ENCODE measurements at places on chromosomes 5 and 9.

DNA sequence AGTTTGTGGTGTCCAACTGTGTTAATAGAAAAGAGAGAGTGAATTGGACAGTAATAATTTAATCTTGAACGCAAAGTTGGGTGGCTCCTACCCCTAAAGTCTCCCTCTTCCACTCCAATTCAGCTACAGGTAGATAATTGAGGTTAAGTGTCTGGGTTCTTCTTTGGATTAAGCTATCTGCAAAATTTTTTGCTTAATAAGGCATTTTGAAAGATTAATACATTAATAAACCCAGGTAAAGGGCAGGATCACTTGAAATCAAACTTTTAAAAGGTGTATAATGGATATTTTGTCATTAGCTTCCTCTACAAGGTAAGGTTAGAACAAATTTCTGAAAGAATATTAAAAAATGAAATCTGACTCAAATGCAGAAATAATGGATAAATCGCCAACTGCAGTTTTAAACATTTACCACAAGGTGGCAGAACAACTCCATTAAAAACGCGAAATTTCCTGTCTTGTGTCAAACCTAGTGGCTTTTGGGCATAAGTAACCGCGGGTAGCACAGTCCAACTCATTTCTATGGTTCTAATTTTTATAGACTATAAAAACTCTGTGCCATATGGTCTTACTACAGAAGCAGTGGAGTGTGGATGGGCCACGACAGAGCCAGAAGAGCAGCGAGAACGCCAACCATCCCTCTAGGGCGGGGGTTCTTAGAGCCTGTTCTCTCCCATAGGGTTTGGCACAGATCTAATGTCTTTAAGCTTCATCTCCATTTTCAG, 276.5 kb downstream of the ARHGEF28 start:
- no peak for DNase-seq

- no peak for DNase-seq
Measured at GRCh38 chr5:169433221-169433651, 132.3 kb upstream of the SLIT3 start.

GRCh38 chr5:4188704-4189103, 593.1 kb downstream of the IRX1 start:
- no peak for DNase-seq

- DNase-seq, result no peak
Measured at GRCh38 chr5:67163231-67163756, 33.3 kb downstream of the CD180 start.

DNA sequence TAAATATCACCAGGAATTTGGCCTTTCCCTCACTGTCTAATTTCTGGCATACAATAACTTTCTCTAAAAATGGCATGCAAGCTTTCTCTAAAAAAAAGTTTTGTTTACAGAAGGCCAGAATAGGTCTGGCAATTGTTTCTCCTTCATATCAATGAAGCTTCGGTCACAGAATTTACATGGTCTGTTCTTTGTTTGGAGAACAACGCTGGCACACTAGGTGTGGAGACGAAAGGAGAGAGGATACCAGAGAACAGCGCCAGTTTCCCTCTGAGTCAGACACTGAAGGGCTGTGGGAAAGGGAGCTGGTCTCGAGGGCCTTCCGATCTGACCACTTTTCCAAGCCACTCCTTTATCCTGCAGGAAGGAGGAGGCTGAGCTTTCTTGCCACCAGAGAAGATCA, 60.1 kb upstream of the ITGA1 start:
- DNase-seq, result no peak

DNA sequence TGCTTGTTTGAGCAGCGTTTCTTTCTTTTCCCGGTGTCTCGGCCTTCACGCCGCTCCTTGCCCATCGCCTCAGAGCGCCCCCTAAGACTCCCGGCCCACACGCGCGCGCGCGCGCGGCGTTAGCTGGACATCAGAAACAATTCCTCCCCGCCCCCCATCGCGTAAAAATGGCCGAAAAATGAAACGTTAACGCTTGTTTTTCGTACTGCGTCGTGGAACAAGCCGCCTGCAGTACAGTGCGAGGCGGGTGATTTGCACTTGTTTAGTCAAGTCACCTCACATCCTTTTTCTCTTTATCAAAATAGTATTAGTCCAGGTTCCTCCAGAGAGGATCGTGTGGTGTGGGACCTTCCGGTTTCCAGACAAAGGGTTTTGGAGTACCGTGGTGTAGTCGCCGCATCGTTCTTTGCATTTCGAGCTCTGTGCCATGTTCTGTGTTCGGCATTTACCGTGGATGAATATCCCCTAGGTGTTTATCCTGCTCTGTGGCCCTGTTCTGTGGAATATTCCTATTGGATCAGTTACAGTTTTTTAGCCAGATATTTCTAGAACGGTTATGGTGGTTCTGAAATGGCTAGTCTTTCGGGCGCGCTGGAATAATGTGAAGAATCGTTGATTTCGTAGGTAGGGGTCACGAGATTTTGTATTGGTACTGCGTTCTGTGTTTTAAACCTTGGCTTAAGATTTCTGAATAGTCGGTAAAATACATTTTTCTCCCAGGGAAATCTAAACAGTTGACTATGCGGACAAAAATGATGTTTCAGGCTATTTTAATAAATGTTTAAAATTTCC, 1.0 kb downstream of the MATR3 start:
- DNase-seq, result peak; percentile 43

DNA sequence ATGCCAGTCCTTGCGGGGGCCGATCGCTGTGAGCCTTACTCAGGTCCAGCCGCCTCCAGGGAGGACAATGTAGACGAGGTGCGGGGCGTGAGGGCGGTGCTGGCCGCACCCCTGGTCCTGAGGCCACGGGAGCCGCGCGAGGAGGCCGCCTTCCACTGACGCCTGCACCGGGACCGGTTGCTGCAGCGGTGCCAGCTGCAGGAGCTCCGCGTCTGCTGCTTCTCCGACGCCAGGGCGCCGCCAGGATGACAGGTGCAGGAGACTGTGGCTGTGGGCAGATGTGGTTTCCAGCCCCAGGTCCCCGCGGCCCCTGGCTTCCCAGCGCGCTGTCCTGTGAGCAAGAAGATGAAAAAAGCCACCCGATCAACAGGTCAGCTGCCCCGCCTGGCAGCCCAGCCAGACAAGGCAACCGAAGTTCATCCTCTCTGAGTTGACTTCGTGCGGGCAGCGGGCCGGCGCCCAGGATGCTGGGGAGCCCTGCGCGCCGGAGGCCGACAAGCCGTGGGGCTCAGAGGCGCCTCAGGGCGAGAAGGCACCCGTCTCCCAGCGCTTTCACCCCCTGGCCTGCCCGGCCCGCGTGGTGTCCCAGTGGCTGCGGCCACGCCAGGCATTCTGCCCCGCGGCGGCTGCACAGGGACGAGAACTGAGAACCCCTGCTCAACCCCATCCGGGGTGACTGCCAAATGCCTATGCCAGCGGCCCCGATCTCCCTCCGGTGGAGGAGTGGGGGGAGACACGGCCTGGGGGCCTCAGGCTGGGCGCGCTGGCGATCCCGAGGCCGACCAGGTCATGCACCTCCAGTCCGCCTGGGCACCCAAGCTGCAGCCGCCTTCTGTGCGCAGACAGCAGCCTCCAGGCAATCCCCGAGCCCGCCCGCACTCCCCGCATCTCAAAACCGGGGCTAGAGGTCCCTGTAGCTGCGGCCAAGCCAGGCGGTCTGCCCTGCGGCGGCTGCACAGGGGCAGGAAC, 43.4 kb upstream of the BICD2 start:
- DNase-seq, result peak; percentile 17

GRCh38 chr9:134076644-134077043, 8.8 kb upstream of the BRD3 start:
- no peak for DNase-seq

GRCh38 chr5:115461506-115462290, 82.9 kb downstream of the FEM1C start:
- DNase-seq, result no peak

GRCh38 chr5:29642601-29643000, 1550.9 kb upstream of the CDH6 start:
- DNase-seq, result no peak

DNA sequence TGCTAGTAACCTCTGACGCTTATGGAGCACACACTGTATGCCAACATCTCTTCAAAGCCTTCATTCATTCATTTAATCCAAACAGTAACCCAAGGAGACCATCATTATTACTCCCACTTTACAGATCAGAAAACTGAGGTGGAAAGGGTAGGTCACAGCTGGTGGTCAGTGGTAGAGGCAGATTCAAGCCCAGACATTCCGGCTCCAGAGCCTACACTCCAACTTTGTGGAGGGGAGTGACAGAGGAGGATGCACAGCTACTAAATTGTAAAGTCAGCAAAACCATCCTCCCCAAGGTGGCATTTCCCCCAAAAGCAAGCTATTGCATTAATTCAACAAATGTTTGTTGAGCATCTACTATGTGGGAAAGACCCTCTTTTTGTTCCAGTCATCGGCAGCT, 110.5 kb upstream of the CPEB4 start:
- no peak for DNase-seq

DNA sequence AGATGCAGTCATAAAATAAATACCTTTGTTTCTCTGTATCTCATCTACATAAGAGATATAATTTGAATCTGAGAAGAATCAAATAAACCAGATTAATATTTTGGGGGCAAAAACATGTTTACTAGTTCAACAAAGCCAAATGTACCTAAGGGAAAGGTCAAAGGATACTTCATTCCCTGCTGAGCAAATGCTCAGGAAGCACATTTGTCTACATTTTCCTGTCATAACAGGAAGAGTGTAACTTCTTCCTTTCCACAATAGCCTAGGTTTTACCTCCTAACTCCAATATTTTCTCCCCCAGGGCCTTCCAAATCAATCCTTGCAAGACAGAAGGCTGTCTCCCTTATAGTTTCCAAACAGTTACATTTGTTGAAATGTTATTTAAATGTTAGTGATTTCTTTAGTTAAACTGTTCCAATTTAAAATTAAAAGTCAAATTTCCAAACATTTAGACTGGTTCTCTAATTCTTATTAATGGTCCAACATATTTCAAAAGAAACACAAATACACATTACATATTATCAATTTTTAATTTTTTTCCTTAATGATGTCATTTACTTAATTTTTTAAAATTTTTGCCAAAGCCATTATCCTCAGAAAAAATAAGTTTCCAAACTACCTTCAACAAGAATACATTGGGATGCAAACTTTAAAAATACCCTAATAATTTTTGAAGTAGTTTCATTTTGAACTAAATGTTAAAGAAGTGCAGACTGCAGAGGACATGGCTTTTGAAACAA, 67.8 kb downstream of the MEF2C start:
- DNase-seq, result no peak

DNA sequence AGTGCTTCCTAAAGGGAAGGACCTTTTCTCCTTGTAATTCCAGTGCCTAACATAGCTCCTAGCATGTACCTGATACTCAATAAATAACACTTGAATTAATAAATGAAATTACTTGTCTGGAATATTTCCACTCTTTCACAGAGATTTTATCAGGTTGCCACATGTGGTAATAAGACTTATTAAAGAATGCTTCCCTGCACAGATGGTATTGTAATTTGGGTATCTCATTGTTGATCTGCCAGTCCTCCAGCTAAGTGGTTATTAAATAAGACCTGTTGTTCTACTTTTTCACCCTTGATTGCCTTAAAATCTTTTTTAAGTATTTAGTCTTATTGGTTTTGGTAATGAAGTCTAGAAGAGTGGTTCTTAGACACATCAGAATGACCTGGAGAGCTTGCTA, 28.1 kb upstream of the CETN3 start:
- DNase-seq, result no peak

DNA sequence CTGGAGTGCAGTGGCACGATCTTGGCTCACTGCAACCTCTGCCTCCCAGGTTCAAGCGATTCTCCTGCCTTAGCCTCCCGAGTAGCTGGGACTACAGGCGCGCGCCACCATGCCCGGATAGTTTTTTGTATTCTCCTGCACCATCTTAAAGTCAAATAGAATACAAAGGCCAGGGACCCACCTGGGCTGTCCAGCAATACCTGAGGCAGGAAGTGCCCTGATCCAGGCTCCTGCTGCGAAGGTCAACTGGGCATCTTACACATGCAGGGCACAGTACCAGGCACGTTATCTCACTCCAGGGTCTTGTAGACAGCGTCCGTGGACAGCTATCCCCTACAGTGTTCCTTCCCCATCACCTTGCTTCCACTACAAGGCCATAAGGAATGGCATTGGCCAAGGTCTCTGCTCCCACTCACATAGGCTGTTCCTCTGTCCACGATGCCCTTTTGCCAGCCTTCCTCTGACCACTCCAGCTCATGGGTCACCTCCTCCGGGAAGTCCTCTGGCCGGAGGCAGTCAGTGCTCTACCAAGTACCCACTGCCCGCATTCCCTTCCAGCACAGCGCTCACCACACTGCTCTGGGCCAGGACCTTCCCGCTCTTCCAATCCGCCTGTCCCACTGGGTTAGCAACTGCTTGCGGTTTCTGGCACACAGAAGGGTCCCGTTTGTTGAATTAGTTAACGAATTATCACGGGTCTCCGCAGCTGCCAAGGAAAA, 978 bp downstream of the P4HA2 start:
- no peak for DNase-seq

DNA sequence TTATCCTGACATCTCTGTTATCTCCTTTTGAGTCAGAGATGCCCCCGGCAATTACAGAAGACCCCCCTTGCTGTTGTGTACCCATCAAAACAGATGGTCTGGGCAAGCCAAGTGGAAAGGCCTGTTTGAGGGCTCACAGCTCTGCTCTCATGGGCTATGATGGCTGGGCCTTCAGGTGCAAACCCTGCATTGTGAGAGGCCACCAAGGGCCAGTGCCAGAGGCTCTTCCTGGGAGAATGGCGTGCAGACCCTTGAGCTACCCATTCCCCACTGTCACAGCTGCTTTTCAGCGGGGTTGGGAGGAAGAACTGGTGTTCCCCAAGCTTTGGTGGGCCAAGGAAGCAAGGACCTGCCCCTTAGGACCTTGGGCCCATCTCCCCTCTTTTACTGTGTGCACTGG, 174.7 kb upstream of the PPP1R26 start:
- DNase-seq, result no peak

GRCh38 chr5:86442036-86442745, 175.6 kb upstream of the COX7C start:
- DNase-seq, result no peak

DNA sequence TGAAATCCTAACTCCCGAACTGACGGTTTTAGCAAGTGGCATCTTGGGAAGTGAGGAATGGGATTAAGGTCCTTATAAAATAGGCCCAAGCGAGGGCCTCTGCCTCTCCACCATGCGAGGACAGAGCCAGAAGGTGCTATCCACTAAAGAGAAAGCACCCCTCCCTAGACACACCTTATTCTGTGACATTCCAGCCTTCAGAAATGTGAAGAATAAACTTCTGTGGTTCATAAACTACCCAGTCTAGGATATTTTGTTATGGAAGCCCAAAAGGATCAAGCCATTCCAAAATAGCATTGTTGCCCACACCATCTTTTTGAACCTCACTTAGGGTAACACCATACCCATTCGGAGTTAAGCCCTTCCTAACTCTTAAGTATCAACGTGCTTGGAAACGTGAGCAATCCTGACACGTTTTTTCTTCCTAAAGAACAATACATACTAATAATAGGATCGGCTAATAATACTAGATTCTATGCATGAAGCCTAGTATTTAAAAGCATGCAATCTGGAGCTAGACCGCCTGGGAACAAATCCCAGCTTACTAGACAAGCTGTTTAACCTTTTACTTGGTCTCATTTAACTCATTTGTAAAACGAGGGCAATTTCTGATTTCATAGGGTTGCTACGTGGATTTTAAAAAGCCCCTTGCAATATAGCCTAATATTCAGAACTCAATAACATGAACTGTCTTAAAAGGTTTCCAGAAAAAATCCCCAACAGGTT, 1.1 kb upstream of the SMC2 start:
- no peak for DNase-seq

Data from activated effector memory CD4-positive, alpha-beta T cell treated with Interleukin-2 at 50 U/mL for 16 hours (primary cell).